ENCODE measurements at places on chromosomes 4 and X. TPM values are rescaled to one million over a fixed set of nuclear protein-coding genes. Genes with fewer than 3 reads are reported as not detected.
A peak's percentile ranks its signal among the peaks of the same experiment; 100 is the strongest.

- H3K27me3 ChIP-seq = no peaks in the 10 kb centered on the region
- no peak overlapping the region for H3K27ac ChIP-seq
- peak; percentile 54 for DNase-seq
- H3K36me3 ChIP-seq = no peaks in the 10 kb centered on the region
- H3K4me3 ChIP-seq = no peak overlapping the region
Measured at GRCh38 chrX:11105080-11105479, 6.1 kb upstream of the HCCS start.

DNA sequence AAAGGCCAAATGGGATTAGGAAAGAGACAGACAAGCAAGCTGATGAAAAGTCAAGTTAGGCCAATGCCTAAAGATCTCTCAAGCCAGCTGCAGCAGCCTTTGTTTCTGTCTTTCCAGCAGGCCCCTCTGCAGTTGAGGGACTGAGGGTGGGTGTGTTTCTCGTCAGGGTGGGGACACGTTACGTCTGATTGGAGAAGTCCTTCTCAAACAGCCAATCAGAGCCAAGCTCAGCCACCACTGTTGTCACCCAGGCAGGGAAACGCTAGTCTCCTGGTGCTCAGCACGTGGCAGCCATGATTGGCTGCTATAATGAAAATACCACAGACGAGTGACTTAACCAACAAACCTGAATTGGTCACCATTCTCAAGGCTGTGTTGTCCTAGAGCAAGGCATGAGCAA lies 177.1 kb upstream of the LCORL start:
- H3K27me3 ChIP-seq = no peaks in the 10 kb centered on the region
- H3K4me1 ChIP-seq = no peaks in the 10 kb centered on the region
- DNase-seq = no peak
- H3K36me3 ChIP-seq = no peaks in the 10 kb centered on the region
- H3K4me3 ChIP-seq = no peak overlapping the region
- no peak overlapping the region for H3K27ac ChIP-seq

- no peak for DNase-seq
- H3K4me3 ChIP-seq = no peak overlapping the region
- H3K36me3 ChIP-seq = no peaks in the 10 kb centered on the region
- no peak overlapping the region for H3K27ac ChIP-seq
- H3K27me3 ChIP-seq = peaks cover 3% of the 10 kb centered on the region
Measured at GRCh38 chrX:129798888-129799287, 19.1 kb downstream of the SASH3 start.

DNA sequence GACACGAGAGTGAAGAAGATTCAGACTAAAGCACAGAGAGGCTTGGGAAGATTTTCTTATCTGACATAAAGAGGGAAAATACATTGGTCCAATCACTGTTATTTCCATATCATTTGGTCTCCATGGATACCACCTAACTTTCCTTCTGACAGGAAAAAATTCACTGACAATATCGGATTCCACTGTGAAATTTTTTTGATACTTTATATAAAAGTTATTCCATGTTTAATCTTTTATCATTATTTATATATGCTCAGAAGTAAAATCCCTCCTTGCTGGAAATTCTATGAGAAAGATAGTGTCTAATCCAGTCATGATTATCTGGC lies 3.6 kb downstream of the IRF2 start:
- no peaks in the 10 kb centered on the region for H3K27me3 ChIP-seq
- no peak for DNase-seq
- no peak overlapping the region for H3K4me3 ChIP-seq
- H3K27ac ChIP-seq = no peak overlapping the region
- 0 out of 2 replicates have a peak, but pooled peaks cover 2% of the 10 kb centered on the region for H3K36me3 ChIP-seq

DNA sequence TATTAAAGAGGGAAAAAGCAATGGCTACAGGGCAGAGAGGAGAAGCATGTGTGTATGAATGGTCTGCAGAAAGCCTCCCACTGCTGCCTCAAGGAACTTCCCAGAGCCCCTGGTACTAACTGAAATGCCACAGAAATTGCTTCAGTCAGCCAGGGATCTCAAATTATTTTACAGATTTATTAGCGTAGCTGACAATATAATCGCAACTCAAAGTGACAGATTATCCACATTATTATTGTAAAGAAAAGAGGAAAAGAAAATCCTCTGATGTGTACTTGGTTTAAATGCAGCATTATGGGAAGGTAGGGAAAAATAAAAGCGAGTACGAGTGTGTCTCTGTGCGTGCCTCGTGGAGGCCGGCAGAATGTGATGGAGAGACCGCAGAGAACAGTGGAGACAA lies 202.7 kb downstream of the DCLK2 start:
- H3K4me3 ChIP-seq = no peak overlapping the region
- peaks cover 19% of the 10 kb centered on the region for H3K4me1 ChIP-seq
- DNase-seq = no peak
- H3K36me3 ChIP-seq = peaks cover 1% of the 10 kb centered on the region
- peak overlapping the region; percentile 91 for H3K27ac ChIP-seq

- no peak for DNase-seq
- no peaks in the 10 kb centered on the region for H3K36me3 ChIP-seq
- H3K27me3 ChIP-seq = no peaks in the 10 kb centered on the region
- H3K27ac ChIP-seq = no peak overlapping the region
- H3K4me3 ChIP-seq = no peak overlapping the region
Measured at GRCh38 chr4:11196927-11197522, 231.7 kb downstream of the HS3ST1 start.

- no peak overlapping the region for H3K4me3 ChIP-seq
- H3K4me1 ChIP-seq = peaks cover 4% of the 10 kb centered on the region
- H3K27ac ChIP-seq = no peak overlapping the region
- H3K27me3 ChIP-seq = peaks cover 57% of the 10 kb centered on the region
Measured at GRCh38 chr4:2390784-2391421, 27.5 kb downstream of the ZFYVE28 start.

- H3K4me3 ChIP-seq = peak overlapping the region; percentile 97
- H3K36me3 ChIP-seq = peaks cover 34% of the 10 kb centered on the region
- H3K27ac ChIP-seq = no peak overlapping the region
- H3K4me1 ChIP-seq = peaks cover 6% of the 10 kb centered on the region
- no peak for DNase-seq
Measured at GRCh38 chr4:2259541-2260343, 2.2 kb downstream of the MXD4 start.

DNA sequence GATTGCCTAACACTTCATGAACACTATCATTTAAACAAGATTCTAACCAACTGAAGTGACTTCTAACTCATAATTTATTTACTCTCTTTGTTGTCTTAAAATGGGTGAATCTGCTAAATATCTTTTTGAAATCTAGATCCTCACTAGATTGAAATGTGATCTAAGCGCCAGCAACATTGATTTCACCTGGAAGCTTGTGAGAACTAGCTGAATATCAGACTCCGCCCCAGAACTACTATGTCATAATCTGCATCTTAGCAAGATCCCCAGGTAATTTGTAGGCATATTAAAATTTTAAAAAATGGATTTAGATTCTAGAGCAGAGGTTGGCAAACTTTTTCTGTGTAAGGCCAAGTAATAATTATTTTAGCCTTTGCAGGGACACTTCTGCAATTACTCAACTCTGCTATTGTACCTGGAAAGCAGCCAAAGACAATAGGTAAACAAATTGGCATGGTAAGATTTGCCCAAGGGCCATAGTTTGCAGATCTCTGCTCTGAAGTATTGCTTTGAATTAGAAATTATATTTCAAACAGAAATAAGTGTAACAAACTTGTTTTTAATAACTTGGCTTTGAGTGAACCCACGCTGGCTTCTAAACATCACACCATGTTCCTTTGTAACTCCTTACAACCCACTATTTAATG lies 121.5 kb downstream of the REELD1 start:
- no peak overlapping the region for H3K27ac ChIP-seq
- H3K36me3 ChIP-seq = no peaks in the 10 kb centered on the region
- H3K4me1 ChIP-seq = peaks cover 4% of the 10 kb centered on the region
- no peak for DNase-seq
- no peaks in the 10 kb centered on the region for H3K27me3 ChIP-seq

DNA sequence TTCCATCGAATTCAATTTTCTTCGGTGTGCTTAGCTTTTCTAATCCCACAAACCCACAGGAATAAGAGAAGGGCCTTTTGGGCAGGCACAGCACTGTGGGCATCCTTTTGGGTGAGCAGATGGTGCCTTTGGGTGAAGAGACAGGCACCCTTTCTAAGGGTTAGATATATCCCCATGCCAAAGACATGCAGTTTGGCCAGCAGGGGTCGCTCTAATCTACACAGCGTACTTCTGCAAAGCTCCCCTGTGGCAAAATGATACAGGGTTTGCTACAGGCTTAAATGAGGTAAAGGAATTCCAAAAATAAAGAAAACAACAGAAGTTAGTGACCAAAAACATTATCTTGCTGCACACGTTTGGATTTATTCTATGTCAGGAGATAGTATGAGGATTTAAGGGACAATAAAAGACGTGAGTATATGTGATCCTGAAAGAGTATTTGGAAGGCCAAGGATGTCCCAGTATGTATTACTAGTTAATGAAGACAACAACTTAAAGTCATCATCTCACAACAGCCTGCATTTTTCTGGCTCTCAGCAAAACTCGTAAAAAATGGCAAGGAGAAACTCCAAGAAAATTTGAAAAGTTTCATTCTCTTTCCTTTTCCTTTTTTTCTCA lies 49.5 kb downstream of the PHEX start:
- H3K4me3 ChIP-seq = no peak overlapping the region
- no peaks in the 10 kb centered on the region for H3K36me3 ChIP-seq
- H3K27me3 ChIP-seq = no peaks in the 10 kb centered on the region
- DNase-seq = peak; percentile 63
- H3K27ac ChIP-seq = no peak overlapping the region

GRCh38 chr4:99395595-99396364 lies 39.4 kb downstream of the ADH7 start:
- H3K4me1 ChIP-seq = peaks cover 7% of the 10 kb centered on the region
- DNase-seq = peak; percentile 67
- H3K36me3 ChIP-seq = no peaks in the 10 kb centered on the region

DNA sequence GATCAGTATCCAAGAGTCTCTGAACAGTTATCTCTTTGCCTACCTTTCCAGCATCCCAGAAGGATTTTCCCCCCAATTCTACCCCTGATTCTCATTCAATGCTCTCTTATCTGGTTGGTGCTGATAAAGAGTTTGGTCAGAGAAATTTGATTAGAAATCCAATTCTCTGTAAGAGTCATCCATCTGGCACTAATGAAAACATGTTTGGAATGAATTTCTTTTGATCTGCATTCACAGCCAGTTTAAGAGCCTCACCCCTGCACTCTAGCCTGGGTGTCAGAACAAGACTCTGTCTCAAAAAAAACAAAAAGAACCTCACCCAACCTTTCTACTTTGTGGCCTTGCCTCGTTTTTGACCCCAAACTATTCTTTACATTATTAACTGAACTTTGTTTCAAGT lies 122.1 kb downstream of the MANBA start:
- H3K27me3 ChIP-seq = no peaks in the 10 kb centered on the region
- no peak overlapping the region for H3K4me3 ChIP-seq
- peaks cover 8% of the 10 kb centered on the region for H3K4me1 ChIP-seq
- H3K36me3 ChIP-seq = peaks cover 26% of the 10 kb centered on the region

DNA sequence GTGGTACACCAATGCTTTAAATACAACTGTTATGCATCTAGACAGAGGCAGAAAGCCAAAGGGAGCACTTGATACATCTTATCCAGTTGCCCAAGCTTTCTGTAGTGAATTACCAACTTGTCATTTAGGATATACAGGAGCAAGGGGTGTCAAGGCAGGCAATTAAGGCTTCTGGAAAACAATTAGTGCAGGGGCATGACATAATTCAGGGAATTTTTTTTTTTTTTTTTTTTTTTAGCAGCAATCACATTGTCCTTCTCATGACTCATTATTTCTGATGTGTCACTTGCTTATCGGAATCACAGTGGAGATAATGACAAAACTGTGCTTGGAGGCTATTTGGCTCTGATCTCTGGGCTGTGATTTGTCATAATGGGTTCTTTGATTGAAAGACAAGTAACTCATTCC lies 259.5 kb downstream of the ARHGAP24 start:
- no peak for DNase-seq
- no peaks in the 10 kb centered on the region for H3K4me1 ChIP-seq
- no peaks in the 10 kb centered on the region for H3K27me3 ChIP-seq

DNA sequence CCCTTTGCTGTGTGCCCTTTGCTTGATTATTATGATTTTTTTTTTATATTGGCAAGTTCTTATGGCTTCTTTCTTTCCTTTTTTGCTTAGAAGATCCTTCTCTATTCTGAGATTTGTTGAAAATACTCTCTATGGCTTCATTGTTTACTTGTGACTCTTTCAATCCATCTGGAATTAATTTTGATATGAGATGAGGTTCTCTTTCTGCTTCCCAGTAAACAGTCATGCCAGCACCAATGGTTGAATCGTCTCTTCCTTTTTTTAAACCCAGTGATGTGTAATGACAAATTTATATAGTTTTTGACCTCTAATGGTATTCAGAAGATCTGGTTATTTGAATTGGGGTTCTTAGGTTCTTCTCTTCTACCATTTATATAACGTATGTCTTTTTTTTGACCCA lies 121.8 kb downstream of the ARHGAP10 start:
- no peak overlapping the region for H3K4me3 ChIP-seq
- H3K27ac ChIP-seq = no peak overlapping the region
- peak; percentile 79 for DNase-seq

- no peaks in the 10 kb centered on the region for H3K4me1 ChIP-seq
- H3K27me3 ChIP-seq = no peaks in the 10 kb centered on the region
- H3K27ac ChIP-seq = no peak overlapping the region
- H3K36me3 ChIP-seq = no peaks in the 10 kb centered on the region
- H3K4me3 ChIP-seq = no peak overlapping the region
- DNase-seq = no peak
Measured at GRCh38 chr4:98102660-98103059, 40.6 kb downstream of the STPG2 start.

DNA sequence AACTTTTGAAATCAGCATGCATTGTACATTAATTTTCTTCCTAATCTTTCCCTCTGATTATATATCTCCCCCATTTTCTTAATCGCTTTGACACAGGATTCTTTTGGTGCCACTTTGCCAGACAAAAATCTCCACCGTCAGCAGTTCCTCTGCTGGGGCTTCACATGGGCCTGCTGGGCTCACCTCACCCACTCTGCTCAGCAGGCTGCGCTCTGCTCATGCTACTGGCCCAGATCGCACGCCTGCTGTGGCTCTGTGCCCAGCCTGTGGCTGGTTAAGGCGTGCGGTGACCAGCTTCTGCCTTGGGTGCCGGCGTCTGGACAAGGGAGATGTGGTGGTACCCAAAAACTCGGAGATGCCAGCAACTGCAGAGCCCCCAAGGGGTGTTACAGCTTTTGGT lies 31.1 kb downstream of the UCHL1 start:
- no peak overlapping the region for H3K4me3 ChIP-seq
- H3K4me1 ChIP-seq = peaks cover 9% of the 10 kb centered on the region
- no peaks in the 10 kb centered on the region for H3K27me3 ChIP-seq
- peak overlapping the region; percentile 28 for H3K27ac ChIP-seq
- no peaks in the 10 kb centered on the region for H3K36me3 ChIP-seq

- H3K27ac ChIP-seq = no peak overlapping the region
- H3K4me3 ChIP-seq = no peak overlapping the region
- DNase-seq = no peak
- H3K27me3 ChIP-seq = no peaks in the 10 kb centered on the region
- H3K36me3 ChIP-seq = no peaks in the 10 kb centered on the region
Measured at GRCh38 chr4:133440404-133440803, 291.3 kb downstream of the PCDH10 start.

GRCh38 chr4:1684506-1685234 lies 557 bp upstream of the FAM53A start:
- DNase-seq = no peak
- no peak overlapping the region for H3K27ac ChIP-seq
- H3K36me3 ChIP-seq = no peaks in the 10 kb centered on the region
- H3K4me3 ChIP-seq = peak overlapping the region; percentile 83
- no peaks in the 10 kb centered on the region for H3K27me3 ChIP-seq
- peaks cover 6% of the 10 kb centered on the region for H3K4me1 ChIP-seq

The FGFBP1 gene
- not detected for total RNA-seq

The PAGE4 gene
- total RNA-seq = not detected

The NAT8L gene
- total RNA-seq = not detected

The BEX1 gene
- total RNA-seq = 0.18 TPM

The ASB12 gene
- total RNA-seq = not detected

The ERAS gene
- total RNA-seq = not detected
